ENCODE measurements at places on chromosomes 1 and 21.

DNA sequence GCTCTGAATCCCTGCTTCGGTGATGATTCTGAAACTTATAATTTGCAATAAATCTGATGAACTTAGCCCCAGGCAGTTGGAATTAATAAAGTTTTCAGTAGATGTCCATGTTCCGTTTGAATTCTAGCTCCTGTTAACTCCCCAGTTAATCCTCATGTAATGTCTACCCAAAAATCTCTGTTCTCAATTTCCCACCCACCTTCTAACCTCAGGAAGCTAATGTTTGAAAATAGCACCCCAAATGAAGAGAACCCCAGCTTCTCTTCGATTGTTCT is 3.6 kb downstream of the MYOG start:
- DNase-seq, result no peak

- no peak for DNase-seq
Observed at GRCh38 chr1:231735411-231735810, 108.8 kb downstream of the DISC1 start.

- no peak for DNase-seq
Observed at GRCh38 chr1:10324627-10325026, 74.2 kb upstream of the PGD start.

DNA sequence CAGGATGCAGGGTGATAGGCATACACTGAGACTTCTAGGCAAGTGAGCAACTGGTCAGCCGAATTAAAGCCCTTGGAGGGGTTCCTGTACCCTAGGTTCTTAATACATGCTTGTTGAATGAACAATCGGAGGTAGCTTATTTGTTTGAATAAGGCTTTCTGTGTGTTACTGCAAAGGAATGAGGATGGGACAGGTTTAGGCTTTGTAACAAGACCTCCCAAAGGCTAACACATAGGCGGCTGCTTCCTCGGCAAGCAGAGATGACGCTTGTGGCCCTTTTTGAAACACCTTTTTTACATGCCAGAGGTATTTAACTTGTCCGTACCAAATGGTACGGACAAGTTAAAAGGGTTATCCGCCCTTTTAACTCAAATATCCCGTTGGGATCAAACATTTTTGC is 511.6 kb downstream of the KIF26B start:
- no peak for DNase-seq

DNA sequence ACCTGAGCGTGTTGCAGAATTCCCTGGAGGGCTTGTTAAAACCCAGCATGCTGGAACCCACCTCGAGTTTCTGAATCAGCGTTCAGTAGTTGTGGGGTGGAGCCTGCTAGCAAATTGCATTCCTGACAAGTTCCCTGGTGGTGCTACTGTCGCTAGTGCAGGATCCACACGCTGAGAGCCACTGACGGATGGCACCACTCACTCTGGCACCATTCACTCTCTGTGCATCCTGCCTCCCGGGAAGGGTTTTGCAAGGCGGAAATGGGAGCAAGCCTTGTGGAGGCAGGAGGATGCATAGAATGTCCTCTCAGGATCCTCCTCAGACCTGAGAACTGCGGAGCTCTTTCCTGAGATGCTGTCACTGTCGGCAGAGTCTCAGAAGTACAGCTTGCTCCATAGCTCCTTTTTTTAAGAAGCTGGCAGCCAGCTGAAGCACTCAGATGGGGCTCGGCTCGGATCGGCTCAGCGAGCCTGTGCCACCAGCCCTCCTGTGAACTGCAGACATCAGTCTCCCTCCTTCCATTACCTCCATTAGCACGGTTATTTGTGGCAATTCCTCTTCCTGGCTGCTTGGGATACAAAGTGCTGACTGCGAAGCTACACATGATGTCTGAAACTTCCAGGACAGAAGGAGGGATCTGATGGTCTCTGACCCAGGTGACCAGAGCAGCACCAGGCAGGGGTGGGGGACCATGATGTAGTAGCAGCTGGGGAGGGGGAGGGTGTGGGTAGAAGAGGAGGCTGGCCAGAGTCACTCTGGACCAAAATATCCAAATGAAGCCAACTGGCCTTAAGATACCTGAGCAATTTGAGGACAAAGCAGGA is 89.6 kb downstream of the C1orf94 start:
- DNase-seq, result no peak

- no peak for DNase-seq
Observed at GRCh38 chr1:147083919-147084272, 88.4 kb downstream of the PRKAB2 start.

DNA sequence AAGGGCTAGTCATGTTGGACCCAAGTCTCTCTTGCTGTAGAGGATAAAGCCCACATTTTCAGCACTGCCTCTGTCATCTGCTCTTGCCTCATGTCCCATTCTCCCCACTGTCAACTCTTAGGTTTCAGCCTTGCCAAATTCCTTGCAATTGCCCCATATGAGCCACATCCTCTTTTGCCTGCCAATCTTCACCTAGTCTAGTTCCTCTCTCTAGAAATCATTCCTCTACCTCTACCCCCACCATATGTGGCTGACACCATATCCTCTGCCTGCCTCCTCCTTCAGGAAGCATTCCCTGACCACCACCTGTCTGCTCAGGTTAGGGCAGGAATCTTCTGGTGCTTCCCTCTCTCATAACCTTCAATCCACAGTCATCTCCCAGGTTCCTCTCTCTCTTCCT is 38.2 kb downstream of the SLC9A1 start:
- peak; percentile 45 for DNase-seq

DNA sequence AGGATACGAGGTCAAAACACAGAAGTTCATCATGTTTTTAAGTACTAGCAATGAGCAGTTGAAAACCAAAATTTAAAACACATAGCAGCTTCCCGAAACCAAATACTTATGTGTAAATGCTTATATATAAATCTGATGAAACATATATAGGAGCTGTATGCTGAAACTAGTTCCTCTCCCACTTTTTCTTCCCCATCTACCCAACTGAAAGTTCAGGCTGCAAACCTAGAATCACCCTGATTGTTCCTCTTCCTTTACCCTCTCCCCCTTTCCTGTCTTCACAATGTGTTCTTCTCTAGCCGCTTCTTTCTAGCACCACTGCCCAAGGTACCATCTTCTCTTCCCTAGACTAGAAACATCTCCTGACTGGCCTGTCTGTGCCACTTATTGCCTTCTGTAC is 90.6 kb downstream of the ST3GAL3 start:
- no peak for DNase-seq

DNA sequence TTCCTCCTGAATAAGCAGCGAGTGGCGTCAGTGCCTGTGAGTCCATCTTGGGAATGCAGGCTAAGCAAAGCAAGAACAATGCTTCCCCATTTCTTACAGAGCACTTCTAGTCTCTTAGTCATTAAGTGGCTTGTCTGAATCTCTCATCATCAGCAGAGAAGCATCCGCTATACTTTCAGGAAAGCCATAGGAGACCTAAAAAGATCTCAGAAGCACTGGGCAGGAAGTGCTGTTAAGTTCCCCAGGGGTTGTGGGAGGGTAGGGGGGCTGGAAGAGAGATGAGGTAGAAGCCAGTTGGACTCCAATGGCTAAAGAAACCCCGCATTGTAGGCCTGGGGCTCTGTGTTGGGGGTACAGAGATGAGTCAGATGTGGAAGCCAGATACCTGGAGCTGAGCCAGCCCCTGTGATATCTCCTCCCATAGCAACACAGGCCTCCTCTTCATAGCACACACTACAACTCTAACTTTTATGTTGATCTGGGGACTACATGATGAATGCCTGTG is 44.9 kb downstream of the SYT6 start:
- no peak for DNase-seq

DNA sequence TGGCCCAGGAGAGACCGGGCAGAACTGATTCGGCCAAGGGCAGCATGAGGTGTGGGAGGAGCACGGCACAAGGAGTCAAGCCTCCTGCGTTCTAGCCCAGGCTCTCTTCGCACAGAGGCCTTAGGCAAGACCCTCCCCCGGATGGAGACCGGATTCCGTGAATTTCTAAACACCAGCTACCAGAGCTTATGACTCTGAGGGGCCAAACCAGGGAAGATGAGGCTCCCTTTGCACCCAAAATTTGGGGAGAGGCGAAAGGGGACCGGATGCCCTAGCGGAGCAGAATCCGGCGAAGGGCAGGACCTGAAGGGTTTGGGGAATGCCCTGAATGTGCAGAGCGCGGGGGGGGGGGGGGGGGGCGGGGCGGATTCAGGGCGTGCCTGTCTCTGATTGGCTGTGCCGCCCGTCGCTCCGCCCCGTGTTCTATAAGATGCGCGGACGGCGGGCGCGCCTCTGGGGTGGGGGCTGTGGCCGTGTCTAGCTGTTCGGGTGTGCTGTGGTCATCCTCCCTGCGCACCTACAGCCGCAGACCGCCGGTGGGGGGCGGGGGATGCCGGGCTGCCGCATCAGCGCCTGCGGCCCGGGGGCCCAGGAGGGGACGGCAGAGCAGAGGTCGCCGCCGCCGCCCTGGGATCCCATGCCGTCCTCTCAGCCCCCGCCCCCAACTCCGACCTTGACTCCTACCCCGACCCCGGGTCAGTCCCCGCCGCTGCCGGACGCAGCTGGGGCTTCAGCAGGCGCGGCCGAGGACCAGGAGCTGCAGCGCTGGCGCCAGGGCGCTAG is at the start of gene TRNP1:
TRNP1 (plus strand) TSS at position 456 of the 783 bp plus-strand sequence; CDS start at position 551, 95 bp downstream.
- peak; percentile 97 for DNase-seq

GRCh38 chr1:241356519-241357365 is at the start of gene RGS7:
TSS of gene RGS7 (minus strand) at chr1:241357205.
- DNase-seq, result peak; percentile 88

DNA sequence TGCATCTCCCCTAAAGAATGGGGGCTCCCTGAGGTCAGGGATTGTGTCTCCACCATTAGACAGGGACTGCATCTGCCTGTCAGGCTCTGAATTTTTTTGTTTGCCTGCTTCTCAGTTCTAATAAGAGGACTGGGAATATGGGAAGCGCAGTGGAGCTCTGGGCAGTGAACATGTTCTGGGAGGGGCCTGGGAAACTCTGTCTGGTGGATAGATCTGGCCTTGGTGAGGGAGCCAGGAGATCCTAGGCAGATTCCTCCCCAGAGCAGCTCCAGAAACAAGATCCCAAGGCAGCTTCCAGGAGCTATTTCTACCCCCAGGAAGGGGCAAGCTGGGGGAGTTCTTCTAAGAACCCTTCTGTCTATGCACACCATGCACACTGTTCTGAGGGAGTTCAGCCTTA is 12.6 kb upstream of the MYOG start:
- no peak for DNase-seq

- no peak for DNase-seq
Observed at GRCh38 chr1:51973587-51974474, 16.7 kb downstream of the RAB3B start.

GRCh38 chr1:177328251-177328650 is 157.5 kb downstream of the BRINP2 start:
- no peak for DNase-seq

- DNase-seq, result no peak
Observed at GRCh38 chr1:3327389-3327702, 127.1 kb upstream of the ARHGEF16 start.

- no peak for DNase-seq
Observed at GRCh38 chr1:244154508-244154871, 103.4 kb downstream of the ZBTB18 start.

- DNase-seq, result no peak
Observed at GRCh38 chr1:172398193-172398592, 22.3 kb upstream of the C1orf105 start.

DNA sequence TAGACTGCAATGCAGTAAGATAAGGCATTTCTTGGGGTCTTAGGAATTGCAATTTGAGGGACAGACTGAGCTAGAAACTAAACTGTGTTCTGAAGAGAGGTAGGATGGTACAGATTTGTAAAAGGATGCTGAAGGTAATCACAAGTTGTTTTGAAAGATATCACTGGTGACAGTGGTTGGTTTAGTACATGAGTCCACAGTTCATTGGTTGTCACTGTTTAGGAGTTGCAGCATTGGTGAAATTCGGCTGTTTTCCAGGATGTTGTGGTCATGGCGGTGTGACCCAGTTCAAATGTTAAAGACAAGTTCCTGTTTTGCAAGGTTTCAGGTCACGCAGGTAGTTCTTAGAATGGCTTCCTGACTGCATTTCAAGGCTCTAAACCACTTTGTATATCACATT is 292.8 kb upstream of the B3GALT2 start:
- DNase-seq, result no peak

DNA sequence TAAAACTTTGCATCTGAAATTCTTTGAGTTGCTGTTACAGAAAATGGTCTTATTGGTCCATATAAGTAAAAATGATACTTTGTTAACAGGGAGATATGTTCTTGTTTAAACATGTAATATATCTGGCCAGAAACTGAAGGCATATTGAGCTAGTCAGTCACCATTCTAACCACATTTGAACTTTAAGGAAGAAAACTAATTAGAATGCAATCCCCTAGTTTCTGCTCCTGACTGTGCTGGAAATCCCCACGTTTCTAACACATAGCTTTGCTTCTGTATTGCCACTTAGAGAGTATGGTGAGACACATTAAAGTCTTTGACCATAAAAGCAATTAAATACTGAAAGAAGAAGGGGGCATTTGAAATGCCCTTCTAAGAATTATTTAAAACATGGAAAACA is 32.1 kb upstream of the HIVEP3 start:
- no peak for DNase-seq

- DNase-seq, result no peak
Observed at GRCh38 chr1:248388426-248388825, 12.9 kb downstream of the OR2T6 start.

- peak; percentile 68 for DNase-seq
Observed at GRCh38 chr1:164748253-164748899, 189.4 kb downstream of the PBX1 start.

DNA sequence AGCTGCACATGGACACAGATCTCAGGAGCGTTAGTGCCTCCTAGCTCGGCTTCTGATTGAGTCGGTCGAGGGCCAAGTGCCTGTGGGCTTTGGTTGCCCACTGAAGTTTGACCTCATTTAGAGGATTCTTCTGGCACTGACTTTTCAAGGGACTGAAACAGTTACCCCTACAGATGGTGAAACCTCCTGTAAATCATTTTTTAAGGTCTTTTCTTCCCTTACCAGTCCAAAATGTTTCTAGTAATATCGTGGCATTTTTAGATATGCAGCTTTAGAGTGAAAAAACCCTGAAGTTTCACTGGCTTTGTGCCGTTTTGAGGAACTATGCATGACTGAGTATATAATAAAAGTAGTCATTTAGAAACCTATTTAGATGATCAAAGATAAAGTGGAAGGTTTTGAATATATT is 34.7 kb upstream of the L1TD1 start:
- no peak for DNase-seq

DNA sequence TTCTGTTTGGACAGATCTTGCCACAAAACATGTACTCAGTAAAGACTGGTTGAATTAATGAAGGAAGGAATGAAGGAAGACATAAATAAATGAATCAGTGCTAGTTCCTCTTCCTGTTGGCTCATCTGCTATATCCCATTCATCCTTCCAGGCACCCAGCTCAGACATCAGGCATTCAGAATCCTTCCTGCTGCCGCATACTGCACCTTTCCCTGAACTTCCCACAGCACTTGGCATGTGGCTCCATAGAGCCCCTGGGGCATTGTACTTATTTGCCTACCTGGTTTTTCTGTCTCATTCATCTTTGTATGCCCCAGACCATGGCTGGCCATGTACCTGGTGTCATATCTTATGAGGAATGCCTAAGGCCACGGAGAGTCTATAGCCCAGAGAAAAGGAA is 34.4 kb upstream of the ZNF648 start:
- DNase-seq, result no peak

All from AG20443 (cell line).